NCI-H2029 treated with DMSO at 0.1 percent for 48 hours (cell line): ENCODE measurements at places on chromosomes 11 and 22.

- DNase-seq, result no peak
Measured at GRCh38 chr11:109783840-109784239, 309.4 kb upstream of the ZC3H12C start.

- no peak for DNase-seq
Measured at GRCh38 chr22:40401532-40401931, 31.1 kb downstream of the SGSM3 start.

- no peak for DNase-seq
Measured at GRCh38 chr22:42372976-42373375, 59.2 kb downstream of the NFAM1 start.

- DNase-seq, result peak; percentile 84
Measured at GRCh38 chr22:35315855-35316745, 16.4 kb downstream of the TOM1 start.

DNA sequence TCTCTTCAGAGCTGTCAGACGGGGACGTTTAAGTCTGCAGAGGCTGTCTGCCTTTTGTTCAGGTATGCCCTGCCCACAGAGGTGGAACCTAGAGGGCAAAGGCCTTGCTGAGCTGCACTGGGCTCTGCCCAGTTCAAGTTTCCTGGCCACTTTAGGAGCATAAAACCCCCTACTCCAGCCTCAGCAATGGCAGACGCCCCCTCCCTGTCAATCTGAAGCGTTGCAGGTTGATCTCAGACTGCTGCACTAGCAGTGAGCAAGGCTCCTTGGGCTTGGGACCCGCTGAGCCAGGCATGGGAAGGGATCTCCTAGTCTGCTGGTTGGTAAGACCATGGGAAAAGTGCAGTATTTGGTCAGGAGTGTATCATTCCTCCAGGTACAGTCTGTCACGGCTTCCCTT lies 66.6 kb upstream of the TP53I11 start:
- DNase-seq, result no peak

- DNase-seq, result no peak
Measured at GRCh38 chr11:120543521-120544215, 32.1 kb downstream of the GRIK4 start.

- no peak for DNase-seq
Measured at GRCh38 chr11:31247321-31247720, 122.2 kb downstream of the DCDC1 start.

GRCh38 chr11:11119917-11120316 lies 233.1 kb downstream of the CSNK2A3 start:
- no peak for DNase-seq
